ENCODE measurements at places on chromosomes 6 and 20.
A peak's percentile ranks its signal among the peaks of the same experiment; 100 is the strongest.

DNA sequence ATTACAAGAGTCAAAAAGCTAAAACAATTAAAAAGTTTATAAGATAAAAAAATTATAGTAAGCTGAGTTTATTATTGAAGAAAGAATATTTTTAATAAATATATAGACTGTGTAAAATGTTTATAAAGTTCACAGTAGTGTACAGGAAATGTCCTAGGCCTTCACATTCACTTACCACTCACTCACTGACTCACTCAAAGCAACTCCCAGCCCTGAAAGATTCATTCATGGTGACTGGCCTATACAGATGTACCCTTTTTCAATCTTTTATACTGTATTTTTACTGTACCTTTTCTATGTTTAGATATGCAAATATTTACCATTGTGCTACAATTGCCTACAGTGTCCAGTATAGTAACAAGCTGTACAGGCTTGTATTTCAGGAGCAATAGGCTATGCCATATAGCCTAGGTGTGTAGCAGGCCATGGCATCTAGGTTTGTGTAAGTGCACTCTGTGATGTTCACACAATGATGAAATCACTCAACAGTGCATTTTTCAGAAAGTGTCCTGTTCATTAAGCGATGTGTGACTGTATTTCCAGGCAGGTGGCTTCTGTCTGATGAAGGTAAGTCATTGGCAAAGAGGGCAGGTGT lies 130.2 kb downstream of the BTBD3 start:
- H3K27ac ChIP-seq: no peak overlapping the region
- H3K4me1 ChIP-seq: no peaks in the 10 kb centered on the region

DNA sequence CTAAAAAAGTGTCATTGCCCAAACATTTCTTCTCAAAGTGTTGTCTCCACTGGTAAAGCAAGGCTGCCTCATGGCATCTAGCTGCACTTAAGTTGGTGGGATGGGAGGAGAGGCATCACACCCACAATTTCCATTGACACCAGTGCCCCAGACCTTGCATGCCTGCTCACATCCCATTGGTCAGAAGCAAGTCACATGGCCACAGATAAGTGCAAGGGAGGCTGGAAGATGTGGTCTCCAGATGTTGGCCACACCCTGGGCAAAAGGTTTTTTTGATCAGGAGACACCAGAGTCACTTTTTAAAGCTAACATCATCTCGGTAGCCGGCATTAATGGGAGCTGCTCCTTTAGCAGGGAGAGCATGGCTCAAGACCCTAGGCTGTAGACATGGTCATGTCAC lies 157.1 kb upstream of the CST7 start:
- peaks cover 19% of the 10 kb centered on the region for H3K27me3 ChIP-seq
- H3K4me3 ChIP-seq: no peak overlapping the region
- H3K4me1 ChIP-seq: no peaks in the 10 kb centered on the region
- H3K27ac ChIP-seq: no peak overlapping the region

- no peaks in the 10 kb centered on the region for H3K4me1 ChIP-seq
- no peaks in the 10 kb centered on the region for H3K36me3 ChIP-seq
- H3K4me3 ChIP-seq: no peak overlapping the region
- no peak for DNase-seq
- H3K27ac ChIP-seq: no peak overlapping the region
- no peaks in the 10 kb centered on the region for H3K27me3 ChIP-seq
These were observed 91.9 kb downstream of the FOXF2 start for GRCh38 chr6:1481286-1481685.

GRCh38 chr6:36436466-36436865 lies 6.2 kb downstream of the PXT1 start:
- no peak overlapping the region for H3K27ac ChIP-seq
- no peak overlapping the region for H3K4me3 ChIP-seq
- no peaks in the 10 kb centered on the region for H3K27me3 ChIP-seq
- H3K36me3 ChIP-seq: no peaks in the 10 kb centered on the region
- H3K4me1 ChIP-seq: no peaks in the 10 kb centered on the region

- DNase-seq: no peak
- no peaks in the 10 kb centered on the region for H3K27me3 ChIP-seq
- H3K4me3 ChIP-seq: no peak overlapping the region
- H3K36me3 ChIP-seq: no peaks in the 10 kb centered on the region
- no peak overlapping the region for H3K27ac ChIP-seq
- no peaks in the 10 kb centered on the region for H3K4me1 ChIP-seq
These were observed 50.0 kb upstream of the NOX3 start for GRCh38 chr6:155505608-155505989.

DNA sequence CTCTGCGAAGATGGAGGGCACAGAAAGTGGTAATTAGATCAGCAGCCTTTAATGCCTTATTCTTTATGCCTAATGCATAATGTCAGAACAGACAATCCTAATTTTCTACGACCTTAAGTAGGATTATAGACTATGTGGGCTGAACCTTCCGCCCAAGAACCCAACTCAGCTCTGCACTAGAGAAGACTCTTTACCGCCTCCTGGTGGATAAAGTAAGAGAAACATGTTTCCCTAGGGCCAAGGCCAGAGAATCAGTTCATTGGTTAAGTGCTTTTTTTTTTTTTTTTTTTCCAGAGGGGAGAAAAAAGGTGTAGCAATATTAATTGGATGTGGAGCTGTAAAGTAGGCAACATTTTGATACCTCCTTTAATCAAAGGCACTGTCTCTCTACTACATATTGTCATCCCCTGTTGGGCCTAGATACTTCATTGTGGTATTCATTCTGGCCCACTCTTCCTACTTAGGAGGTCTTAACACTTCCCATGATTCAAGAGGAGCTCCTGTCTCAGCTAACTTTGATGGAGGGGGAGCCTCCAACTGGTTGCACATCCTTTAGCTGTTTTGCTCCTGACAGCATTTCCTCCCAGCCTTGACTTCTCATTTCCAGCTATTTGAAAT lies 124.9 kb upstream of the NRN1 start:
- H3K36me3 ChIP-seq: no peaks in the 10 kb centered on the region
- H3K27me3 ChIP-seq: no peaks in the 10 kb centered on the region
- no peak for DNase-seq
- H3K27ac ChIP-seq: no peak overlapping the region
- H3K4me3 ChIP-seq: no peak overlapping the region

DNA sequence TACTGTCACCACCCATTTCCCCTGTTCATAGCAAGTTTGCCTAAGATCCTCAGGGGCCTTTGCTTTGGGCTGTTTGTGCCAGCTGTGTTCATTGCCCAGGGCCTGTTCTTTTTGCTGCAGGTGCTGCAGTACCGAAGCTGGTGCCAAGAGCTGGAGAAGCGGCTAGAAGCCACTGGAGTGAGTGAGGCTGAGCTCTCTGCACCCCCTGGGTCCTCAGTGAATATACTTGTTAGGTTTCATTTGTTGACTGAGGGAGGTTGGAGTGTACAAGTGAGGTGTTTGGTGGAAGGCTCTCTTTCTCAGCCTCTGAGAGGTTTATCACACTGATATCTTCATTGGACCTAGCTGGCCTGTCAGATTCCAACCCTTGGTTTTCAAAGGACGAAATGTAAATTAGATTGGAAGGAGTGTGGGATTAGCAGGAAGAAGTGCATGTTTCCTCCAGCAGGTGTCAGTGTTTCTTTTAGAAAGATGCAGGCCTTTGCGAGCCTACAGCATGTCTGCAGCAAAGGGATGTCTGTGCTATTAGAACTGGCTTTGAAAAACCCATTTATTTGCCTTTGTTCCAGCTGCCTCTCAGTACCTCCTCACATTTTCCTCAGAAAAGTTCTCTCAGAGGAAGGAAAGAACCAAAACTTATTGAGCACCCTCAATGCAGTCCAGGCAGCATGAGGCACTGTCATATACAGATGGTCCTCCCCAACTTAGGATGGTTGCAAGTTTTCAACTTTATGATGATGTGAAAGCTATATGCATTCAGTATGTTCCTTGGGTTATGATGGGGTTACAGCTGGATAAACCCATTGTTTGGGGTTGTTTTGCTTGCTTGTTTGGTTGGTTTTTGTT lies 8.3 kb downstream of the CEP250 start:
- no peaks in the 10 kb centered on the region for H3K27me3 ChIP-seq
- H3K27ac ChIP-seq: no peak overlapping the region
- no peaks in the 10 kb centered on the region for H3K4me1 ChIP-seq
- DNase-seq: no peak

DNA sequence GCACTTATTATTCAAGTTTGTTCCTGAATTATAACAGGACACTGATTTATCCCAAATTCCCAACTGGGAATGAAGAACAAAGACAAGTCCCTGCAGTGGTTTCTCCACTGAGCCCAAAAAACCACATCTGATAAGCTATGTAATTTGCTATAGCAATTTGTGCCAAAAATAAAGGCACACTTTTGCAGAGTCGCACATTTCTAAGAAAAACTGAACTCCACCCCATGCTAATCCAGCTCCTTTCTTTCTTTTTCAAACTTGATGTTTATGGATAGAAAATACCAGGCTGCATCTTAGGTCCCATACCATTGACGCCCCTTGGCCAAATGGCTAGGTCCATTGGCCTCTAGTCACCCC lies 170.2 kb upstream of the CITED2 start:
- H3K27ac ChIP-seq: peak overlapping the region; percentile 12
- H3K4me3 ChIP-seq: no peak overlapping the region
- no peaks in the 10 kb centered on the region for H3K4me1 ChIP-seq
- DNase-seq: no peak

GRCh38 chr6:90229331-90230010 lies 67.2 kb downstream of the BACH2 start:
- H3K4me3 ChIP-seq: no peak overlapping the region
- no peaks in the 10 kb centered on the region for H3K4me1 ChIP-seq
- no peak for DNase-seq
- no peak overlapping the region for H3K27ac ChIP-seq
- no peaks in the 10 kb centered on the region for H3K27me3 ChIP-seq

- H3K4me1 ChIP-seq: no peaks in the 10 kb centered on the region
- no peak overlapping the region for H3K27ac ChIP-seq
- DNase-seq: no peak
- H3K36me3 ChIP-seq: no peaks in the 10 kb centered on the region
These were observed 353.0 kb downstream of the TAF4 start for GRCh38 chr20:61712688-61713087.

GRCh38 chr20:51736947-51737346 lies 31.2 kb downstream of the ATP9A start:
- no peak overlapping the region for H3K27ac ChIP-seq
- no peak overlapping the region for H3K4me3 ChIP-seq
- H3K27me3 ChIP-seq: no peaks in the 10 kb centered on the region
- no peak for DNase-seq

DNA sequence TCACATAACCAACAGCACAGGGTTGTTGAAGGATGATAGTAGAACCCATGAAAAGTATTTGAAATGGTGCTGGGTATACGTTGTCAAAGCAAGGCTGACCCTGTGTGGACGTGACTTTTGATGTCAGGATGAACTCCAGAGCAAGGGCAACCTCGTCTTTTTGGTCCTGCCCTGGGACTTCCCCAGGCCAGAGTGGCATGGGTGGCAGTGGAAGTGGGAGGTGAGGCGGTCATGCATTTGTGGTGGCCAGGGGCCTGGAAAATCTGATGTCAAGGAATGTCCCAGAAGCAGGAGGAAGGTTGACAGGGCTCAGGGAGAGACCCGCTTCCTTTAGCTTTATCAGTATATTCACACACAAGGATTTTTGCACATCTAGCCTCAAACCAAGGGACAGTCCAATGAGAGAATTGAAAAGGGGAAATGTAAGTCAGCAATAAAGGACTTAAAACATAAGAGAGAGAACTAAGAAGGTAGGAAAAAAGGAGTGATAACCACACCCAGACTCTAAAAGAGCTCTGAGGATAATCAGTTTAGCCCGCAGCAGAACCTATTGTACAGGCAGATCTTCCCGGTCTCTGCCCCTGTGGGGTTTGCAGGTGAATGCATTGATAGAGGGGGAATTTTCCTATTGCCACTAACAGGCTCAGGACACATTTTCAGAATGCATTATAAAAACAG lies 98.8 kb upstream of the HDGFL1 start:
- no peaks in the 10 kb centered on the region for H3K36me3 ChIP-seq
- H3K4me3 ChIP-seq: peak overlapping the region; percentile 12
- peaks cover 4% of the 10 kb centered on the region for H3K4me1 ChIP-seq
- no peak for DNase-seq

- peak overlapping the region; percentile 49 for H3K4me3 ChIP-seq
- H3K4me1 ChIP-seq: peaks cover 3% of the 10 kb centered on the region
- no peaks in the 10 kb centered on the region for H3K27me3 ChIP-seq
- peak overlapping the region; percentile 84 for H3K27ac ChIP-seq
These were observed 8.2 kb upstream of the QKI start for GRCh38 chr6:163406366-163406765.

GRCh38 chr6:147586044-147586443 lies 77.6 kb downstream of the SAMD5 start:
- H3K36me3 ChIP-seq: no peaks in the 10 kb centered on the region
- H3K27me3 ChIP-seq: no peaks in the 10 kb centered on the region
- no peak overlapping the region for H3K4me3 ChIP-seq
- no peaks in the 10 kb centered on the region for H3K4me1 ChIP-seq
- no peak overlapping the region for H3K27ac ChIP-seq

DNA sequence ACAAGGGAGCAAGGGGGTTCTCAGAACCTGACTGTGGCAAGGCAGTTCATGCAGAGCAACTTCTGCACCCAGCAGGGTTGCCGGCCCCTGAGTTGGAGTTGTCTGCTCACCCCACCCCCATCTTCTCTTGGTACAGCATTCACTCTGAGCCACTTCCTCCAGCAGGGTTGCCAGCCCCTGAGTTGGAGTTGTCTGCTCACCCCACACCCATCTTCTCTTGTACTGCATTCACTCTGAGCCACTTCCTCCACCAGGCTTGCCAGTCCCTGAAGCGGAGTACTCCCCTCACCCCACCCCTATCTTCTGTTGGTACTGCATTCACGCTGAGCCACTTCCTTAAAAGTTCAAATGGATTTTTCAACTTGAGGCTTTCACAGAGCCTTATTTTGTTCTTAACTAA lies 79.7 kb upstream of the SYNDIG1 start:
- H3K36me3 ChIP-seq: no peaks in the 10 kb centered on the region
- H3K27ac ChIP-seq: no peak overlapping the region
- DNase-seq: no peak
- no peak overlapping the region for H3K4me3 ChIP-seq
- no peaks in the 10 kb centered on the region for H3K4me1 ChIP-seq
- peaks cover 45% of the 10 kb centered on the region for H3K27me3 ChIP-seq

DNA sequence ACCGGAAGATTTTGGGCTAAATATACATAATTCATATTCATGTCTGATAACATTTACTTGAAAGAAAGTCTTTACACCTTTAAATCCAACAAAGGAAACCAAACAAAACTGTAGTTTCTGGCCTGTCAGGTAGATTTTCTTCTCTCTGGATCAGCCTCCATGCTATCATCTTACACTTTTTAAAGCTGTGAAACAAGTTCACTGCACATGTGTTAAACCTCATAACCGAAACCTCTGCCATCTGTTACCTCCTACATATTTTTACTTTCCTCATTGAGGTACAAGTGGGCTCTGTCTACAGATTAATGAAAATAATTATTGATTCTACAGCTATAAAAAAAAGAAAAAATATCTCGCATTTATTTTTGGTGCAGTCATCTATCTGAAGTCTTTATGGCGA lies 149.9 kb downstream of the RALGAPA2 start:
- H3K27me3 ChIP-seq: no peaks in the 10 kb centered on the region
- H3K4me3 ChIP-seq: no peak overlapping the region
- H3K27ac ChIP-seq: no peak overlapping the region
- H3K36me3 ChIP-seq: no peaks in the 10 kb centered on the region
